ENCODE measurements at places on chromosomes 2 and 18.

DNA sequence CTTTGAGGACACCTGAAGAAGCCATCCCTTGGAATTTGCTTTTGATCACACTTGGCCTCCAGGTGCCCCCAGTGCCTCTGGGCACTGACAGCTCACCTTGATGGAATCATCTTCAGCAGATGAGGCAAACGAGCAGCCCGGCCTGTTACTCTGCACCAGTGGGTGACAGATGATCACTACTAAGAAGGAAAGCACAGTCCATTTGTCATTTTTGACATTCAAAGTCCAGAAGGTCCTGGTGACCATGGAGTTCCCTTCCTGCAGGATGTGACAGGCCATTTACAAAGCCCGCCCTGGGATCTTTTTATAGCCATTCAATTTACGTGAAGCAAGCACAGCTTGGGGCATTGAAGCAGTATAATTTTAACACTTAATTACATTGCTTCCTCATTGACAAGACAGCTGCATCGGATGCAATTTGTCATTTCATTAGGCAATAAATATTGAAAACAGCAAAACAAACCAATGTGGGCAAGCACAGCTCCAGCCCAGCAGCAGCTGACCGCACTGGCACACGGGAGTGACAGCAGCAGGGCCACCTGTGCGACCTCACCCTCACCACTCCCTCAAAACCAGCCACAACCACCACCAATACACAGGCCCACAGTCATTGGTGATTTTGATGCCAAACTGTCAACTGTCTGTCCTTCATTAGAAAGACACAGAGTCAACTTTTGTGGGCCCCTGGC lies 76.0 kb upstream of the SLC66A3 start:
- no peak for DNase-seq

GRCh38 chr2:50492477-50492851 lies 539.5 kb downstream of the NRXN1 start:
- DNase-seq, result peak; percentile 34

- no peak for DNase-seq
Observed at GRCh38 chr2:159953136-159953823, 109.1 kb downstream of the PLA2R1 start.

DNA sequence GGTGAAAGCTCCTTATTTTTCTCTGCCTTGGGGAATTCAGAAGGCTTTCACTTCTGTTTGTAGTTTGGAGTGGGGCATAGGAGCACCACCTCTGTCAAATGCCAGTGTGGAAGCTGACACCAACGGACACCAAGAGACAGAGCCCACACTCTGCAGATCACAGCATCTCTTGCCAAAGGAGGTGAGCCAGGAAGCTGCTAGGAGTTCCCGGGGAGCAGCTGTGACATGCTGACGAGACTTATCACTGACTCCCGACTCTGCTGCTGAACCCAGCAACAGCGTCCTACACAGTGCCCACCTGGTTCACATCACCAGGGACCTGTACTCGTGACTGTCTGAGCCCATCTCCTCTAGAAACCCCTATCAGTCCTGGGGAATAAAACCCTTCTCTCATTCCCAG lies 8.1 kb downstream of the TEX51 start:
- DNase-seq, result no peak

- DNase-seq, result no peak
Observed at GRCh38 chr18:5979971-5980457, 84.7 kb upstream of the TMEM200C start.

- DNase-seq, result no peak
Observed at GRCh38 chr2:18325118-18325517, 235.3 kb downstream of the RDH14 start.
